Left ventricle myocardium inferior (tissue), 1 donor: ENCODE measurements at places on chromosomes 7 and 10. TPM values are rescaled to one million over a fixed set of nuclear protein-coding genes. Genes with fewer than 3 reads are reported as not detected.

Gene BAMBI
- total RNA-seq, result 15.4 TPM

DNA sequence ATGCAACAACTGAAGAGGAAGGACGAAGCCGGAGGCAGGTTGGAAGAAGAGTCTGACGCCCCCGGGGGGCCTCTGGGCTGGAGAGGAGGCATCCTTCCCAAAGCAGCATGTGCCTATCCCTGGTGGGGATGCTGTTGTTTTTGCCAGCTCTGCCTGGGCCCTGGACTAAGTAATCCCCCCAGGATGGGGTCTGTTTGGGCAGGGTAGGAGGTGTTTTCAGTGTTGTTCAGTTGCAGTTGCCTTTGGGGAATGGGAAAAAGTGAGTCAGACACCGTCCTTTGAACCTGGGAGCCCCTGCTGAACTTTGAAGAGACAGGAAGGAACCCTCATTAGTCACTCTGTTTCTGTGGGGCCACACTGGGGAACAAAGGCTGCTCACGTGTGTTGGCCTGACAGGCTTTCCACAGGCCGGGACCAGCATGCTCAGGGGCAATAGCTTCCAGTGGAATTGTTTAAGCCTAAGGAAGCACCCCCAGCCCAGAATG lies 35.2 kb upstream of the GDF10 start:
- H3K36me3 ChIP-seq, result no peaks in the 10 kb centered on the region
- no peak overlapping the region for H3K27ac ChIP-seq
- DNase-seq, result no peak
- peaks cover 29% of the 10 kb centered on the region for H3K27me3 ChIP-seq
- peaks cover 6% of the 10 kb centered on the region for H3K4me1 ChIP-seq

GRCh38 chr7:73434701-73435069 lies 1.1 kb downstream of the FZD9 start:
- H3K4me1 ChIP-seq, result peaks cover 14% of the 10 kb centered on the region
- no peak for DNase-seq
- peaks cover 8% of the 10 kb centered on the region for H3K36me3 ChIP-seq
- no peak overlapping the region for H3K4me3 ChIP-seq

DNA sequence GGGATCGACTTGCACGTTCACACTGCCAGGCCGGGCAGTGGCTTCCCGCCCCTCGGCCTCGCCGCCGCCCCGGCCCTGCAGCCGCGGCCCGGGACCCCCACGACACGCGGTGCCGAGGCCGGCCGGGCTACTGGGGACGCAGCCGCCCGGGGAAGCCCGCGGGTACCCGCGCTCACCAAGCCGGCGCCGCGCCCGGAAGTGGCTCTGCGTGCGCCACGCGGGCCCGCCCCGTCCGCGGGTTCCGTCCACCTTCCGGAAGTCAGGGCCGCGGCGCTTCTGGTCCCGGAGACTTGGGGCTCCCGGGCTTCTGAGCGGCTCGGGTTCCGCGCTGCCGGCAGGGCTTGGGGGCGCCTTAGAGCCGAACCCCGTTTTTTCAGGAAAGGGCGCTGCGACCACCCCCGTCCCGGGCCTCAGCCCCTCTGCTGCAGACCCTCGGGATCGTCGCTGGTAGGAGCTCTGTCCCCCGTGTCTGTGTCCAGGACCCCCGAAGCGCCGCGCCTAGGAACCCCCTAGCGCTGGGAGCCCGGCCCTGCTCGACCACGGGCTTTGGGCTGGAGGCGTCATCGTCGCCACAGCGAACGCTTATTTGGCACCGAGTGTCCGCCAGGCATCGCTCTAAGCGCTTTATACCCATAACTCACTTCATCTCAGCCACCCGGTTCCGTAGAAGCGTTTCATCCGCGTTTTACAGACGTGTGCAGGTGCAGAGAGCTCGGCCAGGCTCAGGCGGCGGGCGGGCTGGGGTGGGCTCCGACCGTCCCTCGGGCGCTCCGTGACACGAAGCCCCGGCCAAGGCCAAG lies at the start of gene PSMG3:
PSMG3 (minus strand) TSS at position 200 of the 800 bp plus-strand sequence. CDS start 693 bp downstream, outside the sequence.
- no peaks in the 10 kb centered on the region for H3K27me3 ChIP-seq
- peak within 1 kb of the TSS; percentile 98 for H3K27ac ChIP-seq
- H3K4me3 ChIP-seq, result peak within 1 kb of the TSS; percentile 97
- H3K36me3 ChIP-seq, result peaks cover 19% of the 10 kb centered on the region

DNA sequence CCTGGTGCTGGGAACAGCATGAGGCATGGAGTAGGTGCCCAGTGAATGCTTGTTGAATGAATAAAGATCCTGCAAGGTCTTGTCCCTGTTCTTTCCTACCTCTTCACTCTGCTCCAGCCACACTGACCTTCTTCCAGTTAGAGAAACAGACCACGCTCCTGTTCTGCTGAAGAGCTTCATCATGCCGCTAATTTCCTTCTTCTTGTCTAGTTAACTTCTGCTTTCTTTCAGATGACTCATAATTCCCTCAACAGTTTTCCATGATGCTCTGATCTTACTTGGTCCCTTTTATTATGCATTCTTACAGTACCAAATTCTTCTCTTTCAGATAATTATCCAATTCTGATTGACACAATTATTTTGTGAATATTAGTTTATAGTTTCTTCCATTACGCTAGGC lies 59.5 kb upstream of the C1QL3 start:
- no peaks in the 10 kb centered on the region for H3K4me1 ChIP-seq
- no peak overlapping the region for H3K4me3 ChIP-seq
- H3K27me3 ChIP-seq, result no peaks in the 10 kb centered on the region

GRCh38 chr10:69336952-69337295 lies 58.6 kb downstream of the HK1 start:
- DNase-seq, result no peak
- H3K4me3 ChIP-seq, result no peak overlapping the region
- peak overlapping the region; percentile 74 for H3K27ac ChIP-seq
- H3K27me3 ChIP-seq, result no peaks in the 10 kb centered on the region

- H3K4me3 ChIP-seq, result no peak overlapping the region
- DNase-seq, result no peak
- peaks cover 26% of the 10 kb centered on the region for H3K36me3 ChIP-seq
- H3K4me1 ChIP-seq, result peaks cover 56% of the 10 kb centered on the region
These were observed 2.6 kb upstream of the ZNF775 start for GRCh38 chr7:150376560-150376959.

DNA sequence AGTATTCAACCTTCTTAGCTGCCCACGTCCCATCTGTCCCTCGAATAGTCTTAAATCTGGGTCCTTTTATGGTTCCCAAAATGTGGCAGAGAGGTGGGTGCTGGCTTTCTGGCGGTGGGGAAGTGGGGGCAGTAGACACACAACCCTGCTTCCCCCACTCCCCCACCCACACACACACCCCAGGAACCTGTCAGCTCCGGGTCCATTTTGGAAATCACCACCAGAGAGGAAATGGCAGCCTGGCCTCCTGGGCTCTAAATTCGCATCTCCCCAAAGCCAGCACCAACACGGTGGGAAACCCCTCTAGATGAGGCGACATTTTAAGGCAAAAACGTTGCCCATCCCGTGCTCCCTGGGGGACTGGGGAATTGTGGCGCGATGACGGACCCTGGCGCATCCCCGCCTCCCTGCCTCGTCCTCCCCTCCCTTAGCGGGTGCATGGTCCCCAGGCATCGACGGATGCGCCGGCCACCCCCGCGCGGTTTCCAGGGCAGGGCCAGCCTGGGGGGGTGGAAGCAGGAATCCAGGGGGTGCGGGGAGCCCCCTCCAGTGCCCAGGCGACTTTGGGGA lies 702 bp downstream of the TMEM130 start:
- H3K36me3 ChIP-seq, result no peaks in the 10 kb centered on the region
- peak overlapping the region; percentile 60 for H3K4me3 ChIP-seq
- H3K27me3 ChIP-seq, result peaks cover 77% of the 10 kb centered on the region
- DNase-seq, result no peak

Gene SUN3
- not detected for total RNA-seq

Gene EGR2
- total RNA-seq, result 0.52 TPM

- no peaks in the 10 kb centered on the region for H3K4me1 ChIP-seq
- H3K27me3 ChIP-seq, result peaks cover 24% of the 10 kb centered on the region
- no peak overlapping the region for H3K4me3 ChIP-seq
- no peak overlapping the region for H3K27ac ChIP-seq
These were observed 122.8 kb upstream of the GDF10 start for GRCh38 chr10:47176903-47177868.

GRCh38 chr7:40760293-40760964 lies 625.6 kb downstream of the SUGCT start:
- H3K4me1 ChIP-seq, result no peaks in the 10 kb centered on the region
- no peak overlapping the region for H3K4me3 ChIP-seq
- no peak for DNase-seq
- H3K36me3 ChIP-seq, result no peaks in the 10 kb centered on the region

GRCh38 chr7:3844540-3845151 lies 543.6 kb downstream of the SDK1 start:
- no peaks in the 10 kb centered on the region for H3K27me3 ChIP-seq
- H3K27ac ChIP-seq, result no peak overlapping the region
- no peak for DNase-seq
- no peak overlapping the region for H3K4me3 ChIP-seq

Gene ODAD2
- total RNA-seq, result 0.58 TPM

DNA sequence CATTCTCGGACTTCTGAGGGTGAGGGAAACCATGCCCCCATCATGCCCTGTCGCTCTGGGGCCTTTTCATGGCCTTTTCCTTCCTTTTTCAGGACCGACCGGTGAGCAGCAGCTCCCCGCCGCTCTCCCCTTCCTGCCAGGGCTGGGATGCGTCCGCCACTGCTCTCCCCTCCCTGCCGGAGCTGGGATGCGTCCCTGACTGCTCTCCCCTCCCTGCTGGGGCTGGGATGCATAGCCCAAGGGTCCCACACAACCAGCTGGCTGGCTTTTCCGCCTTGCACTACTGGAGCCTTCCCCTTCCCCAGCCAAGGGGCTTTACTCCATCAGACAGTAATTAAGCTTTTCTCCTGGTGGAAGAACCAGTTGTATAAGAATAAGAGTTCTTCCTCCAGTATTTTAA lies 129.7 kb upstream of the COBL start:
- peaks cover 47% of the 10 kb centered on the region for H3K27me3 ChIP-seq
- DNase-seq, result no peak
- no peaks in the 10 kb centered on the region for H3K36me3 ChIP-seq
- H3K27ac ChIP-seq, result no peak overlapping the region
- no peaks in the 10 kb centered on the region for H3K4me1 ChIP-seq

GRCh38 chr7:86190351-86190750 lies 453.4 kb upstream of the GRM3 start:
- H3K27me3 ChIP-seq, result no peaks in the 10 kb centered on the region
- no peak for DNase-seq
- no peaks in the 10 kb centered on the region for H3K36me3 ChIP-seq
- no peak overlapping the region for H3K4me3 ChIP-seq
- no peaks in the 10 kb centered on the region for H3K4me1 ChIP-seq

Gene GNAT3
- total RNA-seq, result not detected

- H3K27ac ChIP-seq, result no peak overlapping the region
- no peaks in the 10 kb centered on the region for H3K27me3 ChIP-seq
- DNase-seq, result no peak
- no peaks in the 10 kb centered on the region for H3K36me3 ChIP-seq
- peaks cover 11% of the 10 kb centered on the region for H3K4me1 ChIP-seq
- H3K4me3 ChIP-seq, result no peak overlapping the region
These were observed 2.0 kb downstream of the FXYD4 start for GRCh38 chr10:43373461-43373860.

- H3K27me3 ChIP-seq, result peaks cover 6% of the 10 kb centered on the region
- no peaks in the 10 kb centered on the region for H3K36me3 ChIP-seq
- peak; percentile 10 for DNase-seq
- H3K27ac ChIP-seq, result no peak overlapping the region
- H3K4me3 ChIP-seq, result no peak overlapping the region
These were observed 27.2 kb downstream of the EBF3 start for GRCh38 chr10:129936923-129937300.

DNA sequence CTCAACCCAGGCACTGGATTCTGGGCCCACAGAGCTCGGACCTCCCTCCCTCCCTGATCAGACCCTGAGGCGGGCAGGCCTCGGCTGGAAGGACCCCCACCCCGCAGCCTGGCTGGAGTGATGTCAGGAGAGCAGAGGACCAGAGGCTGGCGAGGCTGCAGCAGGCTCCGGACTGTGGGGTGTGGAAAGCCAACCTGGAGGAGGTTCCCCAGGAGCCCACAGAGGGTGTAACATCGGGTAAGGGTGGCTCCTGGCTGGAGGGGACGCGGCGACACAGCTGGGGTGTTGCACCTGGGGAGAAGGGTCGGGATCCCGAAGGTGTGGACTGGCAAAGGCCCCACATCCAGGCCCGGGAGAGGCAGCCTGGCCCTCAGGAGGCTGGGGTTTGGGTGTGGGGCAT lies 8.9 kb upstream of the MICALL2 start:
- H3K36me3 ChIP-seq, result peaks cover 41% of the 10 kb centered on the region
- no peak overlapping the region for H3K27ac ChIP-seq
- DNase-seq, result no peak
- H3K4me1 ChIP-seq, result peaks cover 15% of the 10 kb centered on the region
- H3K4me3 ChIP-seq, result no peak overlapping the region
- H3K27me3 ChIP-seq, result no peaks in the 10 kb centered on the region

GRCh38 chr7:2785071-2785500 lies 59.0 kb downstream of the GNA12 start:
- no peak for DNase-seq
- peaks cover 57% of the 10 kb centered on the region for H3K4me1 ChIP-seq
- no peak overlapping the region for H3K4me3 ChIP-seq
- H3K27me3 ChIP-seq, result no peaks in the 10 kb centered on the region

GRCh38 chr7:7264306-7265040 lies 82.1 kb downstream of the C1GALT1 start:
- no peaks in the 10 kb centered on the region for H3K27me3 ChIP-seq
- H3K27ac ChIP-seq, result no peak overlapping the region
- DNase-seq, result no peak
- no peaks in the 10 kb centered on the region for H3K4me1 ChIP-seq

DNA sequence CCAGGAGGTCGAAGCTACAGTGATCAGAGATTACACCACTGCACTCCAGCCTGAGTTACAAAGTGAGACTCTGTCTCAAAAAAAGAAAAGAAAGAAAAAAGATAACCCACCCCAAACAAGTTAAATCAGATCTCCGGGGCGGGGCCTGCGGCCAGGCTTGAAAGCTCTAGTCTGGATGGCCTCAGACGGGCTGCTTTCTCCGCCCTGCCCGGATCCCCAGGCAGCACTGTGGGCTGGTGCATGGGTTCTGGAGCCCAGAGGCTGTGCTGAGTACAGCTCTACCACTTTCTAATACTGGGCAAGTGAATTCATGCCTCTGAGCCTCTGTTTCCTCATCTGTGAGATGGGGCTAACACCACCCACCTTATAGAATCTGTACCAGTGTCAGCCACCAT lies 83.7 kb downstream of the ZMIZ1 start:
- H3K27ac ChIP-seq, result peak overlapping the region; percentile 99
- H3K36me3 ChIP-seq, result no peaks in the 10 kb centered on the region
- no peak overlapping the region for H3K4me3 ChIP-seq
- no peak for DNase-seq
- H3K4me1 ChIP-seq, result peaks cover 100% of the 10 kb centered on the region
- no peaks in the 10 kb centered on the region for H3K27me3 ChIP-seq

- peaks cover 36% of the 10 kb centered on the region for H3K27me3 ChIP-seq
- no peak overlapping the region for H3K27ac ChIP-seq
- no peaks in the 10 kb centered on the region for H3K4me1 ChIP-seq
- DNase-seq, result no peak
These were observed 105.2 kb upstream of the CTBP2 start for GRCh38 chr10:125265579-125265955.
